ENCODE measurements at places on chromosomes 4 and X.

- peak; percentile 3 for DNase-seq
Observed at GRCh38 chr4:81472281-81473182, 825 bp upstream of the RASGEF1B start.

DNA sequence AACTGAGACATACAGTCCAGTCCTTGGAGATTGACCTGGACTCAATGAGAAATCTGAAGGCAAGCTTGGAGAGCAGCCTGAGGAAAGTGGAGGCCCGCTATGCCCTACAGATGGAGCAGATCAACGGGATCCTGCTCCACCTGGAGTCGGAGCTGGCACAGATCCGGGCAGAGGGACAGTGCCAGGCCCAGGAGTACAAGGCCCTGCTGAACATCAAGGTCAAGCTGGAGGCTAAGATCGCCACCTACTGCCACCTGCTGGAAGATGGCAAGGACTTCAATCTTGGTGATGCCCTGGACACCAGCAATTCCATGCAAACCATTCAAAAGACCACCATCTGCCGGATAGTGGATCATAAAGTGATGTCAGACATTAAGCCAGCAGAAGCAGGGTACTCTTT, 20.4 kb upstream of the FRMPD3 start:
- DNase-seq = peak; percentile 6

- no peak for DNase-seq
Observed at GRCh38 chr4:5365071-5366008, 314.1 kb downstream of the STK32B start.

DNA sequence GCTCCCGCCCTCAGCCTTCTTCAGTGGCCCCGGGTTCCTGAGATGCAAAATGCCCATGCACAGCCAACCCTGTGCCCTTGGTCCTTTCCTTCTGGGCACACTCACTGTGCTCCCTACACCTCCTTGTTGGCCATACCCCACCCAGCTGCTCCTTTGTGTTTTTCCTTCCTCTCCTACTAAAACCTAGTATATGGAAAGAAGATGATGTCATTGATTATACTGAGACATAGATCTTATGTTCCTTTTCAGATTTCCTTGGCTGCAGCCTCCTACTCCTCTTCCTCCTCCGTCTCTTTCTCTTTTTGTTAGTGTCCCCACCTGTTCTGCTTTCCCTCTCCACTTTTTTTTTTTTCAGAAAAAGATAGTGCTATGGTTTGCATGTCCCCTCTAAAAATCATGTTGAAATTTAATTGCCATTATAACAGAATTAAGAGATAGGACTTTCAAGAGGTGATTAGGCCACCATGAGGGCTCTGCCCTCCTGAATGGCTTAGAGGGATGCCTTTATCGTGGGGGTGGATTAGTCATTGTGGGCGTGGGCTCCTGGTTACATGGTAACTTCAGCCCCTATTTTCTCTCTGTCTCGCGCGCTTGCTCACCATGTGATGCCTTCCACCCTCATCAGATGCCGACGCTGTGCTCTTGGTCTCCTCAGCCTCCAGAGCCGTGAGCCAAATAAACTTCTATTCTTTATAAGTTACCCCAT, 254.9 kb upstream of the GATB start:
- no peak for DNase-seq

- DNase-seq = no peak
Observed at GRCh38 chrX:12137951-12138360, 317 bp upstream of the FRMPD4 start.
